ENCODE measurements at places on chromosomes 1 and 21.
A peak's percentile ranks its signal among the peaks of the same experiment; 100 is the strongest.

- no peak for DNase-seq
Observed at GRCh38 chr1:11335417-11336056, 62.5 kb downstream of the UBIAD1 start.

DNA sequence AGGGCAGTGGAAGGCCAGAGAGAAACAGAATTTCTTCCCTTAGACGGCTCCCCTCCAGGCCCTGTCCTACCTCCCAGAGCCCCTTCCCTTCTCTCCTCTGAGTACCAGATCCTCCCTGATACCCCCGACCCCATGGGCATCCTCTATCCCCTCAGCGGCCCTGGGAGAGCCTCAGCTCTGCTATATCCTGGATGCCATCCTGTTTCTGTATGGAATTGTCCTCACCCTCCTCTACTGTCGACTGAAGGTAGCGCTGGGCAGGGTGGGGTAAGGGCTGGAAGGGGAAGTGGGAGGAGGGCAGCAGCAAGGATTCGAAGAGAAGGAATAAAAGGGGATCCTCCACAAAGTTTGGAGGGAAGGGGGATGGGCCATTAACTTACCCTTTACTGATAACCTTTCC is 2.7 kb downstream of the FCER1G start:
- DNase-seq = peak; percentile 70

DNA sequence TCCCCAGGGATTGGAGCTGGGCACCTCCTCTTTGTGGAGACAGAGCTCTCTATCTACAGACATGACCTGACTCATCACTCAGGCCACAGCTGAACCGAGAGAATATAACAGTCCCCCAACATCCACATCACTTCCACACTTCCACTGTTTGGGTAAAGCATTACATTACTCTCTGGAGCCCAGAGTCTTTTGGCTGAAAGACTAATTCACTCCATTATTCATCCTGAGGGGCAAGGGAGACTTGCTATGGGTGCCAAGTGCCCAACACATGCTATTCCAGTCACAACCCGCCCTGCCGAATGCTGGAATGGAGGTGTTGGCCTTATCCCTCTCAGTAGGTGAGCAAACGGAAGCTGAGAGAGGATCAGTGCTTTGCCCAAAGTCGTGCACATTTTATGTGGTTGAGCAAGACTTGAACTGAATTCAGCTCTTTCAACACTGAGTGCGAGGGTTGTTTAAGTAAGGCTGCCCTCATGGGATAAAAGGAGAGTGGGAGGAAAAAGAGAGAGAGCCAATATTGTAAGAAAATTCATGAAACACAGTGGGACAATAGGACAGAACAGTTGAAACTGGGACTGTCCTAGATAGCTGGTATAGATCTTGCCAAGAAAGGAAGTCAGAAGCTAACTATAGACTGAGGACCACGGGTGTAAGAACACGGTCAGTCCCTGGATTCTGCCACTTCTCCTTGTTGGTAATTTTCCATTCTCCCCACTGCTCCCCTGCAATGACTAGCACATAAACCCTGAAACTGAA is 13.5 kb upstream of the CHI3L1 start:
- DNase-seq = peak; percentile 80

GRCh38 chr1:117814856-117815797 is 114.3 kb downstream of the GDAP2 start:
- DNase-seq = no peak

GRCh38 chr1:165603810-165604209 is 27.2 kb upstream of the MGST3 start:
- DNase-seq = no peak

DNA sequence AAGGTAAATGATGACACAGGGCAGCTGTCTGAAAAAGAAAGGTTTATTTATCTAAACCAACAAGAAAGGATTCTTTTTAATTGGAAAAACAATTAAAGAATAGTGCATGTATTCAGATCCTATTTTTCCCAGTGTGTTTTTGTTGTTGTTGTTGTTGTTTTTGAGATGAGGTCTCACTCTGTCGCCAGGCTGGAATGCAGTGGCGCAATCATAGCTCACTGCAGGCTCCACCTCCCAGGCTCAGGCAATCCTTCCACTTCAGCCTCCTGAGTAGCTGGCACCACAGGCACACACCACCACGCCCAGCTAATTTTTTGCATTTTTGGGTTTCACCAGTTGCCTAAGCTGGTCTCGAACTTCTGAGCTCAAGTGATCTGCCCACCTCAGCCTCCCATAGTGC is 22.1 kb downstream of the NEK2 start:
- DNase-seq = peak; percentile 44

DNA sequence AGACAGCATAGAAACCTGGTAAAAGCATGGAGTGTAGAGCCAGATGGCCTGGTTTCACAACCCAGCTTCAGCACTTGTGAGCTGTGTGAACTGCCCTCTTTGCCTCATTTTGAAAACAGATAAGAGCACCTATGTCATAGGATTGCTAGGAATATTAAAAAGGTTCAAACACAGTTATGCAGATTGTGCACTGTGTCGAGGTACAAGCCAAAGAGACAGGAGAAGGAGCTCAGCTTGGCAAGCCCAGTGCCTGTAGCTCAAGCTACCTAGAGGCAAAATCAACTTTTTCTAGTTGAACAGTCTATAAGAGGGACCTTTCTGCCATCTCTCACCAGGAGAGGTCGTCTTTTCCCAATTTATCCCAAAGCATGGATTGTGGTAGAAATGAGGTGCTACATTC is 5.0 kb downstream of the CHODL start:
- no peak for DNase-seq

GRCh38 chr1:209659909-209660308 is 7.7 kb upstream of the LAMB3 start:
- DNase-seq = no peak

GRCh38 chr1:93061895-93062792 is 16.9 kb upstream of the MTF2 start:
- no peak for DNase-seq

GRCh38 chr1:156421062-156421938 is 52.3 kb downstream of the RHBG start:
- DNase-seq = peak; percentile 93

- DNase-seq = no peak
Observed at GRCh38 chr1:56439610-56440264, 139.6 kb downstream of the PLPP3 start.

- no peak for DNase-seq
Observed at GRCh38 chr1:153231363-153231762, 14.0 kb downstream of the PRR9 start.

GRCh38 chr1:155860970-155861510 is 1.7 kb downstream of the SYT11 start:
- DNase-seq = no peak

DNA sequence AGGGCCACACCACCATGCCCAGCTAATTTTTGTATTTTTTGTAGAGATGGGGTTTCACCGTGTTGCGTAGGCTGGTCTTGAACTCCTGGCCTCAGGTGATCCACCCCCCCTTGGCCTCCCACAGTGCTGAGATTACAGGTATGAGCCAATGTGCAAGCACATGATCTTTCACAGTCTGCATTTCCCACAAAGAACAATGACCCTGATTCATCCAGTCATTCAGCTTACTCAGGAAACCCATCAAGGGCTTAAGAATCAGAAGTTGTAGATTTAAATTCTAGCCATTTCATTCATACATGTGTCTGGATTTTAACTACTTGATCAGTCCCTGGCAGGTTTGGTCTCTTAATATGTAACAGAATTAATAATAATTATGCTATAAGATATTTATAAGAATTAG is 2065.7 kb downstream of the MRPL39 start:
- DNase-seq = no peak

GRCh38 chr1:223147873-223148272 is 4.8 kb upstream of the TLR5 start:
- no peak for DNase-seq

DNA sequence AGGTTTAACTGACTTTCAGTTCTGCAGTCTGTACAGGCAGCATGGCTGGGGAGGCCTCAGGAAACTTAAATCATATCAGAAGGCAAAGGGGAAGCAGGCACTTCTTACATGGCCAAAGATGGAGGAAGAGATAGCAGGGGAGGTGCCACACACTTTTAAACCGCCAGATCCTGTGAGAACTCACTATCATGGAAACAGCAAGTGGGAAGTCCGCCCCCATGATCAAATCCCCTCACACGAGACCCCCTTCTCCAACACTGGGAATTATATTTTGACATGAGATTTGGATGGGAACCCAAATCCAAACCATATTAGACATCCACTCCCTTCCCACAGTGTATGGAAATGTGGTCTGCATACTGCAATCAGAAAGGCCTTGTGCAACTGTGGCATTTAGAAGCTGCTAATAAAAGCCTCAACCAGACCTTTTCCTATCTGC is 148.2 kb downstream of the FCRL5 start:
- no peak for DNase-seq

GRCh38 chr1:99647490-99647889 is 1.6 kb downstream of the PALMD start:
- no peak for DNase-seq

DNA sequence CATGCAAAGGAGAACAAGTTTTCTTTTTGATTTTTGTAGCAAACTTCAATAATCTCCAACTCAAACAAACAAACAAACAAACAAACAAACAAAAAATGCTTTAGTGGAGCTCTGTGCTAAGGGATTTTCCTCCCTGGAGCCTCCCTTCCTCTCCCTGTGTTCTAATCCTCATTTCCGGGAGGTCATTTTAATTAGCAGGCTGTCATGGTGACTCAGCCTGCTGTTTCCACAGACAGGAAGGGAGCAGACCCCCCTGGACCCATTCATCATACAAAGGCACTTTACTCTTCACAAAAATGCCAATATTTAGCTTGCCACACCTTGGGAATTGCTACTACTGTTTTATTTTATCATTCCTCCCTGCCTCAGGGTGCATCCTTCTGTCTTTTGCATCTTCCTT is 61.0 kb upstream of the SPATA6 start:
- no peak for DNase-seq

- DNase-seq = no peak
Observed at GRCh38 chr1:27430903-27431600, 38.6 kb downstream of the GPR3 start.

GRCh38 chr1:17852383-17852782 is 97.2 kb downstream of the ACTL8 start:
- no peak for DNase-seq

DNA sequence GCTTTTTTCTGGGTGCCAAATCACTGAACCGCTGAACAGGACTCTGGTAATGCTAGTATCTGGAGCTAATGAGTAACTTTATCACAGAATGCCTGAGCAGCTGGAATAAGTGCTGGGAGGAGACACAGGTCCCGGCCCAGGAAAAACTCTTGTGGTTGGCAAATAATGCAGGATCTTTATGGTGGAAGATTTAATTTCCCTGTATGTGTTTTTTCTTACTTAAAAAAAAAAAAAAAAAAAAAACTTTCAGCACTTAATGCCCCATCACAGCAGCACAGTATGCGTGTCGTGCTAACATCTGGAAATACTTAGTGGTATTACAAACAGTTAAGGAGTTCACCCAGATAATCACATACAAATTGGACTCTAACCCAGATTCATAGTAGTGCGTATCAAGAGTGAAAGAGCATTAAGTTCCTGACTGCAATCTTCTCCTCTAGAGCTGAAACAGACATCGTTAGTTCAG is 220.7 kb downstream of the TOMM20 start:
- DNase-seq = no peak

DNA sequence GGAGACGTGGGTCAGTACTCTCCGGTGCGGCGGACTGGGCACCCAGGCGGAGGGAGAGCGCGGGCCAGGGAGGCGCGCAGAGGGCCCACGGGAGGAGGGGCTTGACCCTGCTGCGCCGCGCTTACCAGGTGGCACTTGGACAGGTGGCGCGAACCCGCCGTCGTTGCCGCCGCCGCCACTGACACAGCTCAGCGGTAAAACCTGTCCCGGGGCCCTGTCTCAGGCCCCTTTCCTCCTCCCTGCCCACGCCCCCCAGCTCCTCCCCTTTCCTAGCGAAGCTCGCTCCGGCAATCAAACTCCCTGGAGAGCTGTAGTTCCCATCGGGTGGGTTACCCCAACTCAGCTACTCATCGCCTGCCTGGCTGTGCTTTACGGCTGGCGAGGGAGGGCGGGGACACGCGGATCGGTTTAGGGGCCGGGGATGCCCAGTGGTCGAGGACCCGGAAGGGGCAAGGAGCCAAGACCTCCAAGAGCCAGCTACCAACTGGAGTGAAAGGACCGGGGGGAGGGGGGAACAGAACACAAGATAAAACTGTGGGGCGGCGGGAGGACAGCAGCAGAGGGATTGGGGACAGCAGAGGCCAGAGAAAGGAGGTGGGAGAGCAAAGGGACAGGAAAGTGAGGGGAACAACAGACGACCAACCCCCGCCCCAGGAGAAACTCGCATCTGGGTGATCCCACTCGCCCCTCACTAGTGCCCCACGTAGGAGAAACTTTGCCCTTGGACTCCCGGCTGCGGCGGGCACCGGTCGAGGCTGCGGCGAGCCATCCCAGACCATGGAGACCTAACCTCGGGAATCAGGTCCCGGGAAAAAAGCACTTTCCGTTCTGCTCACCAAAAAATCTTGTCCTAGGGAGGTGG is 2.9 kb downstream of the GFI1 start:
- DNase-seq = no peak

DNA sequence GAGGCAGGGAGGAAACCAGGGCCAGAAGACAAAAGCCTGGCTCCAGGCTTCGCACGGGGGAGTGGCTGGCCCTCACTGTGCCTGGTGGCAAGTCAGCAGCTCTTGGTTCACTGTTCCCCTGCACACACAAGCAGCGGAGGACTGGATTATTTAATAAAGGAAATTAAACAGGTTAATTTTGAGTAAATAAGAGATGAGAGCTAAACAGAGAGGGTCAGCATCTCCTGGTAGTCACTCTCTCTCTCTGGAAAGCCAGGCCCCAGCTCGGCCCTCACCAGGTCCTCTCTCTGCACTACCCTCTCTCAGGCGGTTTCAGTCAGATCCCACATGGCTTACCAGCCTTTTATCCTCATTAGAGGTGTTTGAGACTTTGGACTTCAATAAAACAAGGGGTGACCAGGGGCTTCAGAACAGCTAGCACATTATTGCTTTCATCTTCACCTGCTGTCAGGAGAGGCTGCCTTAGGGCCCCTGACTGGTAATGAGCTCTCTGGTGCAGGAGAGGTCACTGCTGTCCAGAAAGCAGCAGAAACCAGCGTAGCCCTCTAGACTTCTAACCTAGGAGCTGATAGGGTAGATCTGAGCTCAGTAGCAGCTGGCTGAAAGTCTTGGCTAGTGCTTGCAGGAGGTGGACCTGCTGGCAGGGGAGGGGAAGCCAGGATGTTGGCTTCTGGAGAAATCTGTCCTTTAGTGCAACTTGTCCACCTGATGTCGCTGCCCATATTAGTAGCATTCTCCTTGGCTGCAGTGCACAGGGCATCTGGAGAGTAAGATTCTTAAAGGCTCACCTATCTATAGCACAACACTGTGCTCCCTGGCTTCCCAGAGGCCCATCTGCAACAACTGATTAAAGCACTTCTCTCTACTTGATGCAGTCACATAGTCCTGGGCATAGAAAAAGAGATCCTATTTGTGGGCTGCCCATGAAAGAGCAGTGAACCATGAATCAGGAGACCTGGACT is 45.9 kb downstream of the SYT6 start:
- no peak for DNase-seq

- DNase-seq = no peak
Observed at GRCh38 chr1:15803380-15803779, 4.1 kb downstream of the UQCRHL start.

- no peak for DNase-seq
Observed at GRCh38 chr1:184891440-184891839, 82.9 kb downstream of the NIBAN1 start.

- no peak for DNase-seq
Observed at GRCh38 chr21:42305707-42306147, 9.5 kb downstream of the TFF3 start.

- no peak for DNase-seq
Observed at GRCh38 chr1:152386940-152387339, 27.1 kb downstream of the CRNN start.

GRCh38 chr21:37276377-37276776 is 9.2 kb upstream of the VPS26C start:
- no peak for DNase-seq

- DNase-seq = no peak
Observed at GRCh38 chr1:187624812-187625545, 796.2 kb downstream of the PLA2G4A start.
